ENCODE measurements at places on chromosomes 12 and 14.

DNA sequence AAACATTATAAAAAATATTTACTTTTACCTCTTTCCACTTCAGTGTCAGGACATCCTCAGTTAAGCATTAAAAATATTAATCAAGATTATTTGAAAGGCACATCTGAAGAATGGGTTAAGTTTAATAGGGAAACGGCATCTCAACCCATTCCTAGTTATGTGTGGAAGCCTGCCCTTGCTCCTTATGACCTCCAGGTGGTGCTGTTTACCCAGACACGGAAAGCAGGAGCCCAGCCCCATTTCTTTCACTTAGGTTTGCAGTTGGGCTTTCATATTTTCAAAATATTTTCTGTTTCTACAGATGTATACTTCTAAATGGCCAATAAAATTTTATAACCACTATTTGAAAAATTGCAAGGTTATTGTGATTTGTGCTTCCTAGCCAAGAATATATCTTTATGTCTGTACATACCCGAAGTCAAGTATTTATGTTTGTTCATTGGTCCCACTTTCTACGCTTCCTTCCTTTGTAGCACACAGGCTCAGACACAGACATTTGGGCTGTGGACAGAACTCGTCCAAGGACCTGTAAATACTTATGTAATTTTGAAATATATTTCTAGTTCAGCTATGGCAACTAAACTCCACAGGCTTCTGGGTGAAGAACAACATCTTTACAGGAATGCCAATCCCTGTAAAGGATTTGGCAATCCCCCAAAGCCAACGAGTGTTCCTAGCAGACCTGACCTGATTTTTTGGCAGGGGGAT lies 247.1 kb downstream of the AKAP6 start:
- DNase-seq, result peak; percentile 3

DNA sequence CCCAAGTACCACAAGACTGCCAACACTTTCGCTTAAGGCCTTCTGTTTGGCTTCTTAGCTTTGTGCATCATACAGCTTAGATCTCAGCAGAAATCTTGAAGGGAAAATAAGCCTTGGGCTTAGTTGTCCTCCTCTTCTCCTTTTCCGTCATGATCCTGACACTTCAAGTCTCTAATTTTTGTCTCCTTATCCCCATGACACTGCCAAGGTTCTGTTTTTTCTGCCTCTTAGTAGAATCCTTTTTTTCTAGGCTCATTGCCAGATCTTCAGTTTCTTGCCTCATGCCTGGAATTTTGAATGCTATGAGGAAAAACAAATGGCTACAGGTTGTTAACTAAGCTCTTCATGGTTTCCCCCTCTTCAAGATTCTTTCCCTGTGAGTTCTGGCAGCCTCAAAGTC lies 450.4 kb downstream of the LRFN5 start:
- no peak for DNase-seq

- DNase-seq, result no peak
These were observed 206.0 kb upstream of the PLEKHG7 start for GRCh38 chr12:92496790-92497189.

DNA sequence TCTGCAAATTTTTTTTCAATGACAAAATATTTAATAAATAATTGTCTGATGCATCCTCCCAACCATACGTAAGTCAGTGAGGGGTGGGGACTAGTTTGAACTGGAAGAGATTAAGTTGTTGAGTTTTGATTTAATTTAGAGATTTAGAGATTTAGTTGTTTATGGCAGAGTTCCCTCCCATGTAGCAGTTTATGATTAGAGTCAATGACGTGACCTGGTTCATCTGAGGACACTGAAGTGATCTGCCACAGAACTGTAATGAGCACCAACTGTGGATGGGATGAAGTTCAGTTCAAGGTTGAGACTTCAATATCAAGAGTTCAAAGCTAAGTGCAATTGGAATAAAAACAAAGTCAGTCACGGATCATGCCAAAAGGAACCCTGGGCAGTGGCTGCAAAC lies 609.3 kb downstream of the NOVA1 start:
- no peak for DNase-seq

DNA sequence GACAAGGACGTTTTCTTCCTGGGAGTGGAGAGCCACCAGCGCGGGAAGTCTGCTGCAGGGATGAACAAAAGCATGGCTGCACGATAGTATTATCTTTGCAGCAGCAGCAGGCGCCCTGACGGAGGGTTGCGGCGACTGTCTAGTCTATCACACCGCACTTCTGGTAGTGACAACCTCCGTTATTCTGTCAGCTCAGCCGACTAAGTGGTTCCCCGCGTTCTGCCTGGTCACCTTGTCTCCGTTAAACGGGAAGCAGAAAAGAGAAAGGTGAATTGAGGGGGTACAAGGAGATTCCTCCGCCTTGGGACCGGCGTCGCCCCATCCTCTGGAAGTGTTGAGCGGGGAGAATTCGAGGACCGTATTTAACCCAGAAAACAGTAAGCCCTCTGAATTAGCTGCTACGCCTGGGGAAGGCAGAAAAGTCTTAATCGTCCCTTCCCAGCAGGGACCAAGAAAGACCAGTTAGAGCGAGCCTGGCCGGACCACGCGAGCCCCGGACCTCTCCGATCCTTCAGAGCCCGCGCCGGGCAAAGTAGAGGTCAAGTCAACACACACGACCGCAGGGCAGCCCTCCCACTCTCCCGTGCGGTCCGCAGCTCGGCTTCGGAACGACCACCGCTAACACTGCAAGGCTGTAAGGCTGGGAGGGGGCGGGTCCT lies 536 bp upstream of the DAAM1 start:
- DNase-seq, result peak; percentile 11

- DNase-seq, result no peak
These were observed 30.2 kb downstream of the CLMN start for GRCh38 chr14:95289323-95290010.

GRCh38 chr12:8969861-8970411 lies 19.4 kb upstream of the KLRG1 start:
- DNase-seq, result no peak

GRCh38 chr12:40292788-40293429 lies 68.1 kb downstream of the LRRK2 start:
- no peak for DNase-seq

DNA sequence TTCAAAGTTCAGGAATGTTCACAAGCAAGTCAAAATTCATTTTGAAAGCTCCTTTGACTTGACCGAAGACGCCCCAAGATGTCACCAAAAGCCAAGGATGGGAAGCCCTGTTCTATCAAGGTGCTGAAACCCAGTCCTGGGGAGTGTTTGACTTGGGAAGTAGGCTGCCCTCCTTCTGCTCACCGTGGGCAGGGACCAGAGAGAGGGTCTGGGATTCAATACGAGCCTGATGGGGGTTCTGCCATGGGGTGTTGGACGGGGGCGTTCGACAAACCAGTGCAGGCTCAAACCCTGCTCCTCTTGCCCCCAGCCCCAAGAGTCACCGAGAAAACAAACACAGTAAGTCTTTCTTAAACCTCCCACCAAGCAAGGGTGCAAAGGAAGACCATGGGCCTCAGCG lies 150.1 kb upstream of the DIO3 start:
- DNase-seq, result no peak

DNA sequence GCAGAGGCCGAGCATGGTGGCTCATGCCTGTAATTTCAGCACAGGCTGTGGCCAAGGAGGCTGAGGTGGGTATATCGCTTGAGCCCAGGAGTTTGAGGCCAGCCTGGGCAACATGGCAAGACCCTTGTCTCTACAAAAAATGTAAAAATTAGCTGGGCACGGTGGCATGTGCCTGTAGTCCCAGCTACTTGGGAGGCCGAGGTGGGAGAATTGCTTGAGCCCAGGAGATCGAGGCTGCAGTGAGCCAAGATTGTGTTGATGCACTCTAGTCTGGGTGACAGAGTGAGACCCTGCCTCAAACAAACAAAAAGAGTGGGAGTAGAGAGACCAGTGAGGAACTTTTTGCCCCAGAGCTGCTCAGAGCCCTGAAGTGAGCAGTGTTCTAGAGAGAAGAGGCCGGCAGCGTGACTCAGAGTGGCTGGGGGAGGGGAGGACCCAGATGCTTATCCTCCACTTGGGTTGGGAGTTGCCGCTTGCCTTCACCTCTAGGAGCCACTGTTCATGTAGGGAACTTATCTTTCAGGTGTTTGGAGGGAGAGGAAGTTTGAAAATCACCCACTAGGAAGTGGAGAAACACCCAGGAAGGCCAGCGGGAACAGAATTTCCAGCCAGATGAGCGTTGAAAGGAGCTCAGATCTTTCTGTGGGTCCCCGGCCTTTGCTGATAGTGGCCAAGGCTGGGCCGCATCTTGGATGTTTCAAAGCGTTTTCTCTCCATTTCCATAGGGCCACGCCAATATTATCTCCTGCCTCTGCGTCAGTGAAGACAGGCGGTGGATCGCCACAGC lies 15.3 kb downstream of the CFAP251 start:
- DNase-seq, result no peak

- no peak for DNase-seq
These were observed 41.3 kb upstream of the HIF1A start for GRCh38 chr14:61654026-61654425.

DNA sequence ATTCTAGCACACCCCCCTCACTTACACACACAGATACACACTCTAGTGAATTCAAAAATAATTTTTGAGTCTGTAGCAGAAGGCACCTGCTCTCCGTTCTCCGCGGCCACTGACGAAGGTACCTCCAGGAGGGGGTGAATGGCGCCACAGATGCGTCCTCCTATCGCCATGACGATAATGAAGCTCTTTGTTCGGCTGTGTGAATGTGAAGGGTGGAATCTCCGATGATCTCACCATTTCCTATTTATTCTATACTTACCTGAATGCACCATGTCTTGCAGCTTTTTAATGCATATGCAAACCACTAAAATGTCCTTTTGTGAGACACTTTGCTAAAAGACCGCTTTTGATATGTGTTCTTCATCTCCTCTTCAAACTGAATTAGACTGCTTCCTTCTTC lies 162.7 kb downstream of the EGLN3 start:
- no peak for DNase-seq

GRCh38 chr12:44314007-44314500 lies 478.2 kb downstream of the TMEM117 start:
- no peak for DNase-seq

DNA sequence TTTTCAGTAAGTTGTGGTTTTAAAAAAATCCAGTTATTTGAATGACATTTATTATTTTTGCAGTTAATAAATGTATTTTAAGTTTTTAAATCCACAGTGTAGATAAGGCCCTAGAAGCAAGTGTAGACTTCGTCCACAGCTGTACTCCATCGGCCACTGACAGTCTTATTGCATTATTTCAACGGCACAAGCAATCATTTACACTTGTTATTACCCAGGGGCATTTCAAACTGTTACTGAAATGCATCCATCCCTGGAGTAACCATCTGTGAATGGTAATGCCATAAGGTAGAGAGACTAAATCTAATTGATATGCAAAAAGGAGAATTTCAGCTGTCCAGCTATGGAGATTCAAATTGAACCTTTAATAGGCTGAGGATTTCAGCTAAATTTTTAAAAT lies 48.4 kb downstream of the BICD1 start:
- no peak for DNase-seq

GRCh38 chr12:83185241-83185640 lies 498.5 kb downstream of the TMTC2 start:
- DNase-seq, result no peak

- no peak for DNase-seq
These were observed 50.3 kb downstream of the KCNA1 start for GRCh38 chr12:4960030-4960429.

- no peak for DNase-seq
These were observed 3.6 kb downstream of the SLC2A14 start for GRCh38 chr12:7869137-7869536.

- DNase-seq, result no peak
These were observed 44.4 kb upstream of the KCNK13 start for GRCh38 chr14:90017371-90017770.

DNA sequence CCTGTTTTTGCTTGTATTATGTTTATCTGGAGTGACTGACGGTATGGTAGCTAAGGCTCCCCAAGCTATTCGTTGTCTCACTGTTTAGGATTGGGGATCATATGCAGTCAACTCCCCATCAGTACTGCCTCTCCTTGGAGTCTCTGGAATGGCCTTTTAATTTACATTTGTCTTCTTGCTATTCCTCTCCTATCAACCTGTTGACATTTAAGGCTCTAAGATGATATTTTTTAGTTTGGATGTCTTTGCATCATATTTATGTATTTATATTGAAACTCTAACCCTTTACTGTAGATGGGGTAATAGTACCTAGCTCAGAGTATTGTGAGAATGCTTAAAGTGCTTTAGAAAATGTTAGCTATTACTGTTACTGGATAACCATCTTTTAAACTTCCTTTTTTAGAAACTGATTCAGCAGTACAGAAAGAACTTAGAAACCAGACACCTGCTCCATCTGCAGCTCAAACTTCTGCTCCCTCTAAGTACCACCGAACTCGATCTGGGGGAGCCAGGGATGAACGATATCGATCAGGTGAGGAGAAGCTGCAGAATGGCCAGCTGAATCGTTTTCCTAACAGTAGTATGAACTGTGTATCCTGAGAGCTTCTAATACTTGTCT lies 123.5 kb upstream of the ATF1 start:
- DNase-seq, result no peak

DNA sequence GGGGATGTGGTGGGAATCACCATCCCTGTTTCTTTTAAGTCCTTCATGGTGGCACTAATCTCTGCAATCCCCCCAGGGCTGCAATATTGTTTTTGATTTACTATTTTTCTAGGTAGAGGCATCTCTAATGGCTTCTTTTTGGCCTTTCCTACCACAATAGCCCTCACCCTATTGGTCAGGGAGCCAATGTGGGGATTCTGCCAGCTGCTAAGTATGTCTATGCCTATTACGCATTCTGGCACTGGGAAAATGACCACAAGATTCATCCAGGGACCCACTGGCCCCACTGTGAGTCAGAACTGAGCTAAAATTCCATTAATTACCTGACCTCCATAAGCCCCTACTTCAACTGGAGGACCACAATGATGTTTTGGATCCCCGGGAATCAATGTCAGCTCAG lies 15.9 kb upstream of the GLIPR1L2 start:
- DNase-seq, result no peak
